Glutamatergic neuron (in vitro differentiated cells): ENCODE measurements at places on chromosomes 3 and 15.

- no peak for DNase-seq
Observed at GRCh38 chr3:120622870-120623726, 27.0 kb downstream of the NDUFB4 start.

DNA sequence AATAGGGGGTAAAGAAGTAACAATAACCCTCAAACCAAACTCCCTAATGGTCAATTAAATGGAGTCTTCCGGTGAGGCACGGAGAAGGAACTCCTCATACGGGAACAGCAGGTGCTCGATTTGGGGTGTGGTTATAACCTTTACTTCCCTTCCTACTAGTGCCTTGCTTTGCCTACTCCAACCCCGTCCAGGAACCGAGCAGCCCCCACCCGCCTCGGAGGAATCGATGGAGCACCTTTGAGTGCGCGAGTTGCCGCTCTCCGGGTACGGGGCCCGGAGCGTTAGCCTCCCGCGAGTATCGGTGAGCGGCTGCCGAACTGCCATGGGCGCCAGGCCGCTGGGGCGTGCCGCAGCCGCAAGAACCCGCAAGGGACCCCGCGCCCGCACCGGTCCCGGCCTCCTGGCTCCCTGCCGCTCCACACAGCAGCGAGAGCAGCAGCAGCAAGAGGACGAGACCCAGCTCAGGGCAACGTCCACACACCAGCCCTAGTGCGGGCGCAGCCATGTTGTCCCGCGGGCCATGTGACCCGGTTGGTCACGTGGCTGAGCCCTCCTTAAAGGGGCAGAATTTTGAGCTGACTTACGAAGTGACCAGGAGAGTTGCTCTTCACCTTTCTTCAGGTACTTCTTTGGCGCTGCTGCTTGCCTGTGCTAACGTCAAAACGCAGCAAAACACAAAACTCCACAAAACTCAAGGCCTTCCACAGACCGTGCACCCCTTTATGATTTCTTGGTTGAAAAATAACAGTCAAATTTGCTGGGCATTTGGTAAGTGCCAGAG is at the start of gene SUMF1:
TSS of gene SUMF1 (minus strand) at position 529 of the 781 bp plus-strand sequence. CDS start at position 505, 24 bp downstream.
- peak; percentile 83 for DNase-seq

DNA sequence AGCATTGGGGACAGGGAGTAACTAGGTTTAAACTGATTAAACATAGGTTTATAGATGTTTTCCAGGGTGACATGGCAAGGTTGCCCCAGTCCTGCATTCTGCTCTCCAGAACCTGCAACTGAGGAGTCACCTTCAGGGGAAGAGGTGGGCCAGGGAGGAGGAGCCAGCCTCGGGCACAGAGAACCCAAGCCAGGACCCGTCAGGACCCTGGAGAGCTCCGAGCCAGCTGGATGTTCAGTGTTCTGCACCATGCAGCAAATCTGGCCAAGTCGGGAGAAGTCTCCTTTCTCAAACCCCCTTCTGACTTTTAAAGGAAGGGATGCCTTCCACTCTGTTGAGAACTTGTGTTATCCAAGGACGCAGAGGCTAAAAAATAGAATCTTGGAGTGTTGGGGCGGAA is 62.1 kb upstream of the SLC6A11 start:
- DNase-seq, result no peak

- DNase-seq, result no peak
Observed at GRCh38 chr3:155420881-155421486, 127.5 kb upstream of the STRIT1 start.

DNA sequence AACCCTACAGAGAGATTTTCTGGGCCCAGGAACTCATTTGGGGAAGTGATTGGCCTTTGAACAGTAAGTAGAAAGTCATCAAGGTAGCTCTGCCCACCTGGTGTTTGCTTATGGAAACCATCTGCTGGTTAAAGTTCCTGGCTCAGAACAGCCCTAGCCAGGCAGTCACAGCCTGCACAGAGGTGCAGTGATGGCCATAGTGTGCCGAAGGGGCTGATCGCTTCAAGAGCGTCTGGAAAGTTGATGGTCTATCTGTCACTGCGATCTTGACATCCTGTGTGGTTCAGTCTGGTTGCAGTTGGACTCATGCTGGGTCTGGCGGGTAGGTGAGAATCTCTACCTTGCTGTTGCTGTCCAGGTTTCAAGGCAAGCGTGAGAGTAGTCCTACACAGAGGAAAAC is 151.6 kb downstream of the SLCO3A1 start:
- DNase-seq, result no peak

DNA sequence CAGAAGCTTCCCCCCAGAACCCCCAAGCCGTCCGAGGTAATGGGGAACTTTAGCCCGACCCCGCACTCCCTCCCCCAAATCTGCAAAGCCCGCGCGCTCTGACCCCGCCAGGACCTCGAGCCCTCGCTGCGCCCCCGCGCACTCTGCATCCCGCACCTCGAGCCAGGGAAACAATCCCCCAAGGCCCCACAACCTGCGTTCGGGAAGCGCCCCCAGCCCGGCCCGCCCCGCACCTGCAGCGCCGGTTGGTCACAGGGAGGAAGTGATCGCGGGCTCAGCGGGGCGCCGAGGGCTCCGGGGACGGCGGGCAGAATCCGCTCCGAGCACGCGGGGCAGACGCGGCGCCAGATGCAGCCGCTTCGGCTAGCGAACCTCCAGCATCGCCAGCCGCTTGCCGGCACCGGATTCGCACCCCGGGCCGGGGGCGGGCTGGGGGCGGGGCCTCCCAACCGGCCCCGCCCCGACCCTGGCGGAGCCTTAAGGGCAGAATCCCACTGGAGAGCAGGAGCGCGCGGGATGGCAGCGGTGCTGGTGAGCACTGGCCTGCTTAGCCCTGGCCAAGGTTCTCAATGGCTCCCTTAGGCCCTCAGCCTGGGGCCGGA is at the start of gene CAMKV:
TSS of gene CAMKV (minus strand) at position 382 of the 602 bp plus-strand sequence. CDS start 7,518 bp downstream, outside the sequence.
- peak; percentile 81 for DNase-seq

DNA sequence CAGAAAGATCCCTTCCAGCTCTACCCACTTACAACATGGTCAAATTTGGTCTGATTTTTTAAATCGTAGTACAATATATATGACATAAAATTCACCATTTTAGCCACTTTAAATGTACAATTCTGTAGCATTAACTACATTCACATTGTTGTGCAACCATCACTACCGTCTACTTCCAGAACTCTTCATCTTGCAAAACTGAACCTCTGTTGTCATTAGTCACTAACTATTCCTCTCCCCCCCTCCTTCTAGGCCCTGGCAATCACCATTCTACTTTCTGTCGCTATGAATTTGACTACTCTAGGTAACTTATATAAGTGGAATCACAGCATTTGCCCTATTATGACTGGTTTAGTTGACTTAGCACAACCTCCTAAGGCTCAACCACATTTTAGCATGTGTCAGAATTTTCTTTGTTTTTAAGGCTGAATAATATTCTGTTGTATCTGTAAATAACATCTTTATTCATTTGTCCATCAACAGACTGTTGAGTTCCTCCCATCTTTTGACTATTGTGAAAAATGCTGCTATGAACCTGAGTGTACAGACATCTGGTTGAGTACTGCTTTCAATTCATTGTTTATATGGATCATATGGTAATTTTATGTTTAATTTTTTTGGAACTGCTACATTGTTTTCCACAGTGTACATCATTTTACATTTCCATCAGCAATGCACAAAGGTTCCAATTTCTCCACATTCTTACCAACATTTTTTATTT is 35.5 kb upstream of the CCR2 start:
- no peak for DNase-seq

- peak; percentile 57 for DNase-seq
Observed at GRCh38 chr15:60585743-60586708, 107.1 kb upstream of the ICE2 start.

DNA sequence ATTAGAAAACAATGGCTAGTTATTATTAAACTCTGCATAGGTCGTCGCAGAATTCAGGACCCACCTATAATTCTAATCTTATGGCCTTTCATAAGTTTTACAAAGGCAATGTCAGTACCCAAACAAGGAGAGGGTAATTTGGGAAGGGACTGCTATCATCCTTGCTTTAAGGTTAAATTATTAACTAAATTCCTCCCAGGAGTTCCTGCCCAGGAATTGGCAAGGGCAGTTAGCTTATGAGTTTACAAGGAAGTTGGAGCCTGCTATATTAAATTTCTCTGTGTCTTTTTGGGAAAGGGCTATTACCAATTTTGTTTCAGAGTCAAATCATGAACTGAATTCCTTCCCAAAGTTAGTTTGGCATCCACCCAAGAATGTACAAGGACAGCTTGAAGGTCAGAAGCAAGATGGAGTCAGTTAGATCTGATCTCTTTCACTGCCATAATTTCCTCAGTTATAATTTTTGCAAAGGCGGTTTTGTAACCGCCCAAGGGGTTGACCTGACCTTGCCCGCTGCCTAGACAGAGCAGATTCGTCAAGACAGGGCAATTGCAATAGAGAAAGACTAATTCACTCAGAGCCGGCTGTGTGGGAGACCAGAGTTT is 45.3 kb upstream of the LHFPL4 start:
- DNase-seq, result no peak

DNA sequence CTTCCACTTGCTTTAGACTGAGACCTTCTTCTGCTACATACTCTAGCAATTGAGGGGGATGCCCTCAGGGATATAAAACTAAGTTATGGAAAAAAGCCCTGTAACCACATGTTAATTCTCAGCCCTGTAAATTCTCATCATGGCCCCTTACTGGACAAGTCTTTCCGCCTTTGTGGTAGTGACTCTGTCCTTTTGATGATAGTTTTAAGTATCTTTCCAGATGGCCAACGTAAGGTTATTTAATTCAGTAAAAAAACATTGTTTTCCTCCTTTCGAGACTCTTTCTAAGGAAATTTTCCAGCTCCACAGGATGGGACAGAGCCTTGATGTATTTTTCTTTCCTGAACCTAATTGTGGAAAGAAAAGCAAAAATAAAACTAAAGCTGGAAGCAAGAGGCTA is 25.3 kb upstream of the TM4SF4 start:
- DNase-seq, result no peak

GRCh38 chr3:29050155-29050554 is 230.7 kb upstream of the RBMS3 start:
- DNase-seq, result no peak

DNA sequence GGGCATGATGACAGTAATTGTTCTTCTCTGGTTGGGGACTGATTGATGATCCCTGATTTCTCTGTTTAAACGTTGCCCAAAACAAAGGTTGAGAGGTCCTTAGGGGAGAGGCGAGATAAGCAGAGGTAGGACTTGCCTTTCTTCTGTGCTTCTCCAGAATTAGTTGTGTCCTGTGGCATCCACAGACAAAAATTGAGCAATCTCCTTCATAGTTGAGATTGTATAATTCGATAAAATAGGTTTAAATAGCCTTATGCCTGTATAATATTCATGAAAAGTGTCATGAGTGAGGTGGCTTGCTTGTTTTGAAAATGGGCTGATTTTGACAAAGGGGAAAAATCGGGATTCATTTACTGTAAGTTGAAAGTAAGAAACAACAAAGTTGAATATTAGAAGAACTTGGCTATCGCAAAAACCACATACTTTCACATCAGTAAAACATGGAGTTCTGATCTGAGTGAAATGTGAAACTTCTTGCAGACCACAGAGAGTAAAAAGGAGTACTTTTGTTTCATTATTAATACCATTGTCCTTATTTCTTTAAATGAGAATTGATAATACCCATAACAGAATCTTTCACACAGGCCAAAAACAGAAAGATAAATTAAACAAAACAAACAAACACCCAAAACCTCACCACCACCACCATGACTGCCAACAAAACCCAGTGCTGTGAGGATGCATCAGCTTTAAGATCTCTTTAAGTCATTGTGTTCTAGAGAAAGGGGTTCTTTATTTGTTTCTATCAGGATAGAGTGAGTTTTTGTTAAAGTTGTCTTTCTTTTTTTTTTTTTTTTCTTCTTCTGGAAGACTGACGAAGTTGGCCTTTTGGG is 155.7 kb downstream of the LPP start:
- no peak for DNase-seq

DNA sequence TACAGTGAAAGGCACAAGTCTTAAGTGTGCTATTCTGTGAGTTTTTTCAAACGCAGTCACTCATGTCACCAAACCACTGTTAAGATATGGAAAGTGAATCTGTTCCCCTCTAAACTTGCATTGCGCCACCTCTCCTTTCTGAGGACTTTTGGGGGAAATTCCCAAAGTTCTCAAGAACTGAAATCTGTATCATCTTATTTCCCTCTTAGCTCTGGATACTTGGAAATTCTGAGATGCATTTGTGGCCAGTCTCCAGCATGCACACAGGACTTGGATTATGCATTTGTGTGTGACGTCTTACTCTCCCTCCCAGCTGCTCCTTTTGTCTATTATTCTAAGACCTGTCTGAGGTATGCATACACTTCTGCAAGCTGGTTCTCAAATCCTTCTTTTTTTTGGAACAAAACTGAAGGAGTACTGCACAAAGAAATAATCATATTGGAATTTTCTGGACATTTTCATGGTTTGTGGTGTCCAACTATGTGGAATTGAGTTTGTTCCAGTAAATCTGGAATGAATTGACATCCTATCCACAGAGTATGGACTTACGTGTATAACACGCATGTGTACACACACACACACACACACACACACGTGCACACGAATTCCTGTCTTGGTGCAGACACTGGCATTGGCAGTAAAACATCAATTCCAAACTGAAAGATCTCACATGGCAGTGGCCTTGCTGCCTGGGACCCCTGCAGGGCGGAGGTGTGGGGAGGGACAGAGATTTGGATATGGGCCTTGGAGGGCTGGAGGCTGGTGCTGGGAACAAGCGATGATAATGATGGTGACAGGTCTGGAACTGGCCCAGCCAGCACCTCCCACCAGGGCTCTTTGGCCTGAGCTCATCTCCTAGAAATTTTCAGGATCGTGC is 8.2 kb upstream of the LCTL start:
- no peak for DNase-seq

DNA sequence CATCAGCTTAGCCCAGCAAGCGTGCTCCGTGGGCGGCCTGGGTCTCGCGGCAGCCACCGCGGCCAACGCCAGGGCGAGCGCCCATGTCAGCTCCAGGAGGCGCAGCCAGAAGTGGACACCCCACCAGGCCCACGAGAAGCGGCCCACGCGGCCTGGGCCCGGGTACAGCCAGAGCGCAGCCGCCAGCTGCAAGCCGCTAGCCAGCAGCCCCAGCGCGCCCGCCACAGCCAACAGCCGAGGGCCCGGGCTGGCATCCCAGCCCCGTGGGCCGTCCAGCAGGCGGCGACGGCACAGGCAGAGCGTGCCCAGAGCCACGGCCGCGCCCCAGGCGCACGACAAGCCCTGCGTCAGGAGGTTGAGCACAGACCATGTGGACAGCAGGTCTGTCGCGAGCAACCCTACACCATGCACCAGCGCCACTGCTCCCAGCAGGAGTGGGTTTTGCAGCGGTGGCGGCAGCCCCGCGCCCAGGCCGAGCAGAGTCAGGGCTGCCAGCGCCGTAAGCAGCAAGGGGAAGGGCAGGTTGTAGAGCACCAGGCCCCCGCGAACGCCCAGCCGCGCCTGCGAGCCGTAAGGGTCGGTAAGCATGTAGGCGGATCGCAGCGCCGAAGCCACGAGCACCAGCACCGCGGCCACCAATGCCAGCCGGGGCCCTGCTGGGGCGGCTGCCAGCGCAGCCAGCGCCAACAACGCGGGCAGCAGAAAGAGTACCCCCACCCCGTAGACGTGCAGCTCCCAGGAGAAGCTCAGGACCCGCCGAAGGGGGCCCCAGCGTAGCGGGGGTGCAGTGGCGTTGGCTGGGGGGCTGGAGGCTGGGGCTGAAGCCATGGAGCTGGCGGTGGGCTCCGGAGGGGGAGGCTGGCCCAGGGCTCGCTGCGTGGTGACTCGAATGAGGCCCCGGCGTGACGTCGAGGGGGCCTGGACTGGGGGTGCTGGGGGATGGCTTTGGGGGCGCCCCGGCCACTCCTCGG is 4.9 kb downstream of the PRRT3 start:
- peak; percentile 82 for DNase-seq
